ENCODE measurements at places on chromosomes 1 and 21. TPM values are rescaled to one million over a fixed set of nuclear protein-coding genes. Genes with fewer than 3 reads are reported as not detected.

The KRTAP19-1 gene
- not detected for total RNA-seq

The IL22RA1 gene
- not detected for total RNA-seq

The KAZN gene
- total RNA-seq, result 0.30 TPM

The RBM11 gene
- 1.8 TPM for total RNA-seq

The KCNK1 gene
- total RNA-seq, result 0.27 TPM

The ADGRL4 gene
- total RNA-seq, result not detected

The LMX1A gene
- not detected for total RNA-seq

The AIRE gene
- not detected for total RNA-seq

The UTS2 gene
- not detected for total RNA-seq

The KRTAP10-7 gene
- total RNA-seq, result not detected

The KRTAP11-1 gene
- total RNA-seq, result not detected

The SYT6 gene
- total RNA-seq, result not detected

The TTC4 gene
- total RNA-seq, result 45.3 TPM

The EVA1C gene
- total RNA-seq, result 13.4 TPM

The TMEM269 gene
- total RNA-seq, result not detected

The ILDR2 gene
- total RNA-seq, result 4.9 TPM

The CFHR1 gene
- not detected for total RNA-seq

The OR6K2 gene
- not detected for total RNA-seq

The TCHH gene
- 0.17 TPM for total RNA-seq

The IL10RB gene
- total RNA-seq, result 24.1 TPM

The KLHL17 gene
- total RNA-seq, result 37.2 TPM

The TAL1 gene
- total RNA-seq, result not detected

The TDRD5 gene
- total RNA-seq, result not detected

The RAB4A gene
- 32.5 TPM for total RNA-seq

The SERPINC1 gene
- total RNA-seq, result 0.31 TPM

The CD84 gene
- 17.6 TPM for total RNA-seq

The CATSPER4 gene
- total RNA-seq, result not detected

The DRAXIN gene
- total RNA-seq, result 0.06 TPM

The CAPZB gene
- total RNA-seq, result 298 TPM

All from activated CD8-positive, alpha-beta memory T cell treated with anti-CD3 and anti-CD28 coated beads for 36 hours (primary cell).